ENCODE measurements at places on chromosomes 12 and 14.

DNA sequence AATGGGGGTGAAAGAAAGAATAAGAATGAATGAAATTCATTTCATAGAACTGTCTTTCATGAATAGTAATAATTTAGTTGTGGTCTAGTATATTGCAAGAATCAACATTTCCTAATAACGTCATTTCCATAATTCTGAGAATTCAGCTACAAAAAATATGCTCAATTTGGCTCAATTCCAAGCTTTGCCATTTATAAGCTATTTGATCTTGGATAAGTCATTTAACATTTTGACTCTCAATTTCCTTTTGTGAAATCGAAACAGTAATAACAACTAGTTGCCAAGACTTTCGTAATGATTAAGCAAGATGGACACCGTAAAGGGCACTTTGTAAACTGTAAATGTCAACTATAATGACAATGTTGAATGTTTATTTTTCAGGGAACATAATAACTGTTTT lies 18.1 kb downstream of the NOS1 start:
- no peak for DNase-seq

- no peak for DNase-seq
Observed at GRCh38 chr14:85217412-85217811, 312.5 kb upstream of the FLRT2 start.

DNA sequence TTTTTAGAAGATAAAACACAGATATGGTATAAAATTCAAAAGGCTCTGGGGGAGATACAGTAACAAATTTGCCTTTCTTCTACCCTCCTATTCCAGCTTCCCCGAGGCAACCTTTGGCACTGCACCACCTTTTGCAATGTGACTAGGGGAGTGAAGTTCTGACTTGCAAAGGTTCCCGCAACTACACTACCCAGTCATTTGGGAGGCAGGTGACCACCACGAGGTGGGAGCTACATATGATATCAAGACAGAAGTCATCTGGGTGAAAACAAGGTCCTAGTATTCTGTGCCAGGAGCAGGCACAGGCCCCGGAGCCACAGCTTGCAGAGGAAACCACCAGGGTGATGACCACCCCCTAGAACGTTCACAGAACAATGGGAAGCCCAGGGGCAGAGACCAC lies 141.5 kb downstream of the TTC7B start:
- no peak for DNase-seq

GRCh38 chr14:82009076-82009475 lies 475.4 kb upstream of the SEL1L start:
- DNase-seq: no peak

GRCh38 chr14:88931321-88932110 lies 107.1 kb downstream of the TTC8 start:
- no peak for DNase-seq

- DNase-seq: no peak
Observed at GRCh38 chr12:18922851-18923250, 184.9 kb downstream of the CAPZA3 start.

- no peak for DNase-seq
Observed at GRCh38 chr14:60179431-60179869, 14.3 kb upstream of the DHRS7 start.

GRCh38 chr12:68871921-68872320 lies 61.0 kb downstream of the CPM start:
- no peak for DNase-seq

DNA sequence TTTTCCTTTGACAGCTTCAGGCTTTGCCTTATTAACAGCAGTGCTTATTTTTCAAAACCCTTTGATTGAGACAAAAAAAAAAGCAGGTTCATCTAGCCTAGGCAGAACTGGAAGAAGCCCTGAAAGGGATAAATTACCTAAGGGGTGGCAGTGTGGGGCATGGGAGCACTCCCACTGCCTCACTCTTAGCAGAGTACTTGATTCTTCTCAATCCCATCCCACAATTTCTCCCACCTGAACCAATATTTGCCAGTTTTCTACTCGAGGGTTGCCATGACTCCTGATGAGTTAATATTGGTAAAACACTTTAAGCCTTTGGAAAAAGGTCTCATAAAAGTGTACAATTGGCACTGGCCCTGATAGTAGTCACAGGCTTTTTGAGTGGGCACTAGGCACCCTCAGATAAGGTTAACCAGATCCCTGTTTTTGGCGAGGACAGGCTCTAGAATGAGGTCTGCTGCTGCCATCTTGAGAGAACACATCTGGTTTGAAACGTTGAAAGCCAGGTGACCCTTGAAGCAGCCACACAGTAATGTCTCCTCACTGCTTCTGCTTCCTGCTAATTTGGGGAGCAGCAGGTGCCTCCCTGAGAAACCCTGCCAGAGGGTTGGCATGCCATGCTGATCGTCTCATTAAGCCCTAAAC lies 320.0 kb downstream of the RAD51B start:
- DNase-seq: no peak

Data from activated CD4-positive, alpha-beta T cell treated with anti-CD3 and anti-CD28 coated beads for 24 hours (primary cell).